SHP77 treated with DMSO at 0.1 percent for 48 hours (cell line): ENCODE measurements at places on chromosomes 6 and 20.

DNA sequence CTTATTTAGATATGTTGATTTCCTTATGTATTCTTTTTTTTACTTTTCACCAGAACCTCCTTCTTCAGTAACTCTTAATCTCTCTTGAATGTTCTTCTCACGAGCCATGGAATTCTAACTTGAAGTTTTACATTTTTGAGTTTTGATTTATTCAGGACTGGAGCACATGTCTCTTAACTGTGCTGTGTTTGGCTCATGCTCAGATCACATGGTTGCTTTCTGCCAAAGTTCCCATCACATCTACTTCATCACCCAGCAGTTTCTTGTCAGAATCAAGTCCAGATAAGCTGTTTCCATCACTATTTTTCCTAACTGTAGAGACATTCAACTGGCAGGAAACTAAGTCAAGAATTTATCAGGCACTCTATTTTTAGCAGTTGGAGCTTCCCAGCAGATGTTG is 31.7 kb downstream of the SLC35A1 start:
- no peak for DNase-seq

GRCh38 chr6:46605091-46605797 is 47.4 kb downstream of the CYP39A1 start:
- DNase-seq, result no peak

- no peak for DNase-seq
Observed at GRCh38 chr6:50301307-50301706, 251.6 kb upstream of the DEFB112 start.

DNA sequence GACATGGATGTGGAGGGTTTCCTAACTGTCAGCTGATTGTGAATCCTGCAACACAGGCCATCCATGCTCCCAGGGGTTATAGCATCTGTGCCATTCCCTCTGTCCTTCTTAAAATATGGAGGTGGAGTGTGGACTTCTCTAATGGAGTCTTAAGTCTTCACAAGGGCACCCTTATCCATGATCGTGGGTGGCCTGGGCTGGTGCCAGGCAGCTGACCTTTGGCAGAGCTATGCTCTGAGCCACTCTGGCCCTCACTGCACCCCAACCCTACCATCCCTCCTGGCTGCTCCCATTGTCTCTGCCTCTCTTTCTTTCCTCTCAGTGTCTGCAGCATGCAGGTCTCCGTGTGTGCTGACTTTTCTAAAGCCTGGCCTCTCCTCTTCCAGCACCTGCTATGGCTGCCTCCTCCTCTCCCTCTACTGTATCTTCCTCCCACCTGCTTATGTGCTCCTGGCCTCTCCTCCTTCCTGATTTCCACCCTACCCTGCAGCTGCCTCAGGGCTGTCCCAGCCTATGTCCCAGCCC is 11.2 kb upstream of the PCMTD2 start:
- no peak for DNase-seq

- DNase-seq, result no peak
Observed at GRCh38 chr6:56911847-56912246, 43.1 kb upstream of the BEND6 start.

DNA sequence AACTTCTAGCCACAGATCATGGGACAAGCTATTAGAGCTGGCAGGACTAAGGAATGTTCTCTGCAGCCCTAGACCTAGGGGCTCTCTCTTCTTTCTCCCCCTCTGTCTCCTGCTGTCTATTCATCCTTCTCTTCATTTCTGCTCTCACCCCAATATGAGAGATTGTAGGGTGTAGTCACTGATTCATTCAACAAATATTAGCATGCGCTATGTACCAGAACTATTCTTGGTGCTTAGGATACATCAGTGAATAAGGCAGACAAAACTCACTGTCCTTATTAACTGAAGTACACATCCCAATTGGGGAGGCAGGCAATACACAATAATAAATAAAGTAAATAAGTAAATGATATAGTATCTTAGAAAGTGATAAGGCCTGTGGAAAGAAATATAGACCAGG is 14.7 kb upstream of the SIRPB2 start:
- DNase-seq, result no peak
